Transverse colon (tissue), 4 donors: ENCODE measurements at places on chromosomes 5 and 9. TPM values are rescaled to one million over a fixed set of nuclear protein-coding genes. Genes with fewer than 3 reads are reported as not detected.

- H3K27me3 ChIP-seq = no peaks in the 10 kb centered on the region
- no peak for DNase-seq
- no peak overlapping the region for H3K27ac ChIP-seq
- H3K4me3 ChIP-seq = no peak overlapping the region
- H3K4me1 ChIP-seq = no peaks in the 10 kb centered on the region
- no peaks in the 10 kb centered on the region for H3K36me3 ChIP-seq
Observed at GRCh38 chr9:99351647-99352046, 129.6 kb downstream of the SEC61B start.

GRCh38 chr9:19690128-19690527 lies 98.7 kb downstream of the SLC24A2 start:
- no peaks in the 10 kb centered on the region for H3K36me3 ChIP-seq
- no peak overlapping the region for H3K4me3 ChIP-seq
- no peaks in the 10 kb centered on the region for H3K4me1 ChIP-seq

Gene GMCL2
- total RNA-seq = not detected

- peaks cover 31% of the 10 kb centered on the region for H3K4me1 ChIP-seq
- no peaks in the 10 kb centered on the region for H3K27me3 ChIP-seq
- H3K4me3 ChIP-seq = no peak overlapping the region
- no peak for DNase-seq
- peak overlapping the region; percentile 75 for H3K27ac ChIP-seq
Observed at GRCh38 chr9:27377811-27378456, 81.0 kb upstream of the EQTN start.

Gene SLC1A3
- 4.4 TPM for total RNA-seq

Gene GRM6
- total RNA-seq = not detected

DNA sequence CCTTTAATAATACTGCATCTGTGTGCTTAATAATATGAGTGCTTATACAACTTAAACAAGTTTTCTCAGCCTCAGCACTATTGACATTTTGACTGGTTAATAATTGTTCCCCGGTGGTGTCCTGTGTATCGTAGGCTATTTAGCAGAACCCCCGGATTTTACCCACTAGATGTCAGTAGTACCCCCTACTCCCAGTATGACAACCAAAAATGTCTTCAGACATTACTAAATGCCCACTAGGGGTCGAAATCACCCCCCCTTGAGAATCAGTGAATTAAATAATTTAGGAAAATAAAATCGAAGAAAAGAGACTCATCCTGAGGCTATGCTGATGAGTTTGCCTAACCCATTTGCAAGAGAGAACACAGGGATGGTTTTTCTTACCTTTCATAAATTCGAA lies 166.3 kb downstream of the ATP10B start:
- H3K4me3 ChIP-seq = no peak overlapping the region
- peak overlapping the region; percentile 83 for H3K27ac ChIP-seq
- H3K36me3 ChIP-seq = no peaks in the 10 kb centered on the region

GRCh38 chr5:149745-150485 lies 41.4 kb upstream of the LRRC14B start:
- H3K36me3 ChIP-seq = no peaks in the 10 kb centered on the region
- H3K4me1 ChIP-seq = no peaks in the 10 kb centered on the region
- no peak overlapping the region for H3K4me3 ChIP-seq
- no peak for DNase-seq
- H3K27me3 ChIP-seq = no peaks in the 10 kb centered on the region

GRCh38 chr9:91312717-91313325 lies 48.9 kb downstream of the AUH start:
- no peak overlapping the region for H3K4me3 ChIP-seq
- no peak for DNase-seq
- H3K27ac ChIP-seq = no peak overlapping the region
- H3K27me3 ChIP-seq = no peaks in the 10 kb centered on the region

Gene CCDC180
- 10.5 TPM for total RNA-seq

- no peak overlapping the region for H3K4me3 ChIP-seq
- no peak for DNase-seq
- no peaks in the 10 kb centered on the region for H3K27me3 ChIP-seq
- H3K4me1 ChIP-seq = no peaks in the 10 kb centered on the region
Observed at GRCh38 chr5:10519729-10520128, 44.1 kb upstream of the ANKRD33B start.

Gene CCL27
- not detected for total RNA-seq

- H3K27ac ChIP-seq = no peak overlapping the region
- H3K4me1 ChIP-seq = no peaks in the 10 kb centered on the region
- H3K27me3 ChIP-seq = no peaks in the 10 kb centered on the region
- no peaks in the 10 kb centered on the region for H3K36me3 ChIP-seq
Observed at GRCh38 chr5:104084896-104085295, 522.3 kb upstream of the NUDT12 start.

- H3K36me3 ChIP-seq = no peaks in the 10 kb centered on the region
- DNase-seq = no peak
Observed at GRCh38 chr5:142826741-142827492, 56.7 kb downstream of the ARHGAP26 start.

- H3K27ac ChIP-seq = peak within 1 kb of the TSS; percentile 94
- no peaks in the 10 kb centered on the region for H3K36me3 ChIP-seq
- peak within 1 kb of the TSS; percentile 42 for H3K4me3 ChIP-seq
- H3K4me1 ChIP-seq = peaks cover 43% of the 10 kb centered on the region
- no peaks in the 10 kb centered on the region for H3K27me3 ChIP-seq
Observed at GRCh38 chr5:149581192-149581861, at the start of gene ARHGEF37. Gene ARHGEF37 (plus strand): TSS chr5:149581498. CDS start chr5:149597770, 16,272 bp downstream.

DNA sequence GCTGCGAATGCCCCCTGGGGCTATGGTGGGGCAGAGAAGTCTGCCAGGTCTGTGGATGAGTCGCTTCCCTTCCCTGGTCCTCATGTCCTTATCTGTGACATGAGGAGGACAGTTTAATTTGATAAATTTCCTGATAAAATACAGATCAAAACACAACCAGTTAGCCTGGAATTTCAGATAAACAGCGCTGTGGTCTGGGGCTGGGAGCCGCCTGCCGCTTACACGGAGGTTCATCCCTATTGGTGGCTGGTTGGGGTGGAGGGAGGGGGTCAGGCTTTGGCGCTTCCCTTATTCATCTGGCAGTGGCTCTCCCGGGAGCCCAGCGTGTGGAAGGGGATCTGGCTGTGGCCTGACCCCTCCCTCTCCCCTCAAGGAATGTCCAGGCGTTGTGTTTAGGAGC lies 17.9 kb downstream of the CRB2 start:
- H3K27me3 ChIP-seq = peaks cover 18% of the 10 kb centered on the region
- no peak overlapping the region for H3K27ac ChIP-seq
- no peaks in the 10 kb centered on the region for H3K36me3 ChIP-seq
- no peak for DNase-seq
- no peak overlapping the region for H3K4me3 ChIP-seq
- peaks cover 51% of the 10 kb centered on the region for H3K4me1 ChIP-seq

GRCh38 chr5:68227532-68228160 lies 12.1 kb downstream of the PIK3R1 start:
- H3K4me3 ChIP-seq = no peak overlapping the region
- peaks cover 32% of the 10 kb centered on the region for H3K4me1 ChIP-seq
- H3K36me3 ChIP-seq = peaks cover 8% of the 10 kb centered on the region
- no peak overlapping the region for H3K27ac ChIP-seq
- no peak for DNase-seq
- H3K27me3 ChIP-seq = no peaks in the 10 kb centered on the region

DNA sequence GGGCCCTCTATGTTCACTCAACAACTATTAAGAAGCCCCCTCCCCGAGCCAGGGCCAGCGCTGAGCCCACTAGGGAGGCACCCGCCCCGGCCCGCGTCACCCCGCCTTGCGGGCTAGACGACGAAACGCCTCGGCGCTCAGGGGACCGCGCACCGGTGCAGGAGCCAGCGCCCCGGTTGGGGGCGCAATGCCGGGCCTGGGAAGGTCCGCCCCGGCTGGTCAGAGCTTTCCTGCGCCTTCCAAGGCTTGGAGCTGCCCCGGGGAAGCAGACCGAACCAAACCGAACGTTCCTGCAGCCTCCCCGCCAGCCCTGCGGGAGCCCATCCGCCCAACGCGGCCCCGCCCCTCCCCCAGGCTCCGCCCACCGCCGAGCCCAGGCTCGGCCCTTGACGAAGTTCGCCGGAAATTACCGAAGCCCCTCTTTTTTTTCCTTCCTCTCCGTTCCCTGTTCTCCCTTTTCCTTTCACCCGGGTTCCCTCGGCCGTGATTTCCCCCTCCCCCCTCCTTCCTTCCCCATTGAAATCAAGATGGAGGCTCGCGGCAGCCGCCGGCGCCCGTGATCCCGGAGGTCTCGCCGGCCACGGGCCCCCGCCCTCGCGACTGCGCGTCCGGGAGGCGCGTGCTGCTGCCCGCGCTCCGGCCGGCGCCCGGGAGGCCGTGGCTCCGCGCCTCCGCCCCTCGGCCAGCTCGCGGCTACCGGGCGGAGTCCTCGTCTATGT lies at the start of gene TRIO:
TRIO (plus strand) TSS at position 516 of the 719 bp plus-strand sequence. CDS start 384 bp downstream, outside the sequence.
- H3K4me1 ChIP-seq = peaks cover 28% of the 10 kb centered on the region
- H3K27me3 ChIP-seq = no peaks in the 10 kb centered on the region
- H3K36me3 ChIP-seq = no peaks in the 10 kb centered on the region
- peak; percentile 93 for DNase-seq
- H3K27ac ChIP-seq = peak within 1 kb of the TSS; percentile 98
- peak within 1 kb of the TSS; percentile 79 for H3K4me3 ChIP-seq

GRCh38 chr5:168109441-168109840 lies 182.0 kb upstream of the WWC1 start:
- H3K4me3 ChIP-seq = no peak overlapping the region
- H3K4me1 ChIP-seq = peaks cover 8% of the 10 kb centered on the region
- H3K27me3 ChIP-seq = no peaks in the 10 kb centered on the region

DNA sequence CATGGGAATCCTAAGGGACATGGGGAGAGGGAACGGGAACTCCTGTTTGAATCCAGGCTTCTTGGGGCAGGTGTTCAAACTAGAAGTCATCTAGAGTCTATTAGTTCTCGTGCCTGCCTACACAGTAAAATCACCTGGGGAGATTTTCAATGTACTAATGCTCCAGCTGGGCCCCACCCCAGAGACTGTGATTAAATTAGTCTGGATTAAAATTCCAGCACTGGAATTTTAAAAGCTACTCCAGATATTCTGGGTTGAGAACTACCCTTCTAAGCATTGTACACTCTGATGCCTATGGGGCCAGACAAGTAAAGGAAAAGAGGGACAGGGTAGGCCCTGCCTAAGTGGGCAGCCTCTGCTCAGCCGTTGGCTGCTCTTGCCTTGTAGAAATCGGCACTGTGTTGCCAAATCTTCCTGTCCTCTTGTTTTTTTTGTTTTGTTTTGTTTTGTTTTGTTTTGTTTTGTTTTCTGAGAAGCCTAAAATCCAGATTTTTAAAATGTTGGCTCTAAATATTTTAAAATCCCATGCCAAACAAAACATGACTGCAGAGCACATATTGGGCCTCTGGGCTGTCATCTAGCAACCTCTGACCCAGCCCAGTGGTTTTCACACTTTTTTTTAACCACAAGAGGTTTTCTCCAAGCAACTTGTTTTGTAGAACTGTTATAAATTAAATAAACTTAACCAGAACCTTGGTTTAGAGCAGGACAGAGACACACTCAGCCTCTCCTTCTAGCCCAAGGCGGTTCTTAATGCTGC lies 29.0 kb downstream of the ADRB2 start:
- no peaks in the 10 kb centered on the region for H3K27me3 ChIP-seq
- no peak for DNase-seq
- no peaks in the 10 kb centered on the region for H3K36me3 ChIP-seq
- peaks cover 14% of the 10 kb centered on the region for H3K4me1 ChIP-seq
- H3K4me3 ChIP-seq = no peak overlapping the region
